Fibroblast of skin of abdomen (primary cell): ENCODE measurements at places on chromosomes 16 and 17.
A peak's percentile ranks its signal among the peaks of the same experiment; 100 is the strongest.

DNA sequence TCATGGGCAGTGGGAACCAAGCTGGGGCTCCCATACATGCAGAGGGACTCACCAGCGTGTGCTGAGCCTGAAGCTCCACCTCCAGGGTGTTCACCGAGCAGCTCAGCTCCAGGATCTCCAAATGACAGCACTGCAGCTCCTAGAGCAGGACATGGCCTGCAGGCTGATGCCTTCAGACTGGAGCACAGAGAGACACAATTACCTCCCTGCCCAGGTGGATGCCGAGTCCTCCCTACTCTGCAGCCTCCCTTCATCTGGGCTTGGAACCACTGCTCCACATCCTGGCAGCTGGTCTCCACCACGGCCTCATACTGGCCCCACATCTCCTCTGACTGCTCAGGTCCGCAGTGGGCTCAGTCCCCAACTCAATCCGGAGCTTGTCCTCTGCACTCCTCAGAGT is 8.2 kb upstream of the KRT38 start:
- no peak for DNase-seq

- DNase-seq, result no peak
Observed at GRCh38 chr17:56173026-56173425, 19.8 kb downstream of the ANKFN1 start.

DNA sequence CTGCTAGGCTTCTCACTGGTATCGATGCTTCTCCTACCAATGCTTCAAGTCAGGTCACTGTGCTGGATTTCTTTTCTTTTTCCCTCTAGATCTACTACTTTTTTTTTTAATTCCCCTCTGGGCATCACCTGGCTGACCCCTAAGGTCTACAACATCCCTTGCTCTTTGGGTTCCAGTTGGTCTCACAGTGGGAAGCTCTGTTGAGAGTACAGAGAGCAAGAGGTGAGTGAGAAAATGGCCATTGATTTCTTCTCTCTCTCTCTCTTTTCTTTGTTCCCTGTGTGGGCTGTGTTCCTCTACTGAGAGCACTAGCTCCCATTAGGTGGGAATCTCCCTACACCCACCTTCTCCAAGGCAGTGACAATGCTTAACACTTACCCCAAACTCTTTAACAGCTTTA is 413.4 kb downstream of the KCNJ2 start:
- no peak for DNase-seq

DNA sequence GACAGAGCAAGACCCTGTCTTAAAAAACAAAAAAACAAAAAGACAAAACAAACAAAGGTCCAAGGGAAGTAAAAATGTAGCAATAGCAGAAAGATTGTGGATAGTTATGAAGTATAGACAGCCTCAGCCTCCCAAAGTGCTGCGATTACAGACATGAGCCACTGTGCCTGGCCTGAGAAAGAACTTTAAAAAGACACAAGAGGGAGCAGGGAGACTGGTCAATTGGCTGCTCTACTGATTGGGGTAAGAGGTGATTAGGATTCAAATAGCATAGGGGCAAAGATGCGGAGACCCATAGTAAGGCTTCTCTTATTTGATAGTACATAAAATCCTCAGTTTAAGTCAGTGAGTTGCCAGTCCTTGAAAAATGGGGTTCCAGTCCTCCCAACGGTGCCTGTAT is 518.2 kb upstream of the GOT2 start:
- DNase-seq, result no peak

- no peak for DNase-seq
Observed at GRCh38 chr17:76841776-76842405, 26.3 kb upstream of the MGAT5B start.

DNA sequence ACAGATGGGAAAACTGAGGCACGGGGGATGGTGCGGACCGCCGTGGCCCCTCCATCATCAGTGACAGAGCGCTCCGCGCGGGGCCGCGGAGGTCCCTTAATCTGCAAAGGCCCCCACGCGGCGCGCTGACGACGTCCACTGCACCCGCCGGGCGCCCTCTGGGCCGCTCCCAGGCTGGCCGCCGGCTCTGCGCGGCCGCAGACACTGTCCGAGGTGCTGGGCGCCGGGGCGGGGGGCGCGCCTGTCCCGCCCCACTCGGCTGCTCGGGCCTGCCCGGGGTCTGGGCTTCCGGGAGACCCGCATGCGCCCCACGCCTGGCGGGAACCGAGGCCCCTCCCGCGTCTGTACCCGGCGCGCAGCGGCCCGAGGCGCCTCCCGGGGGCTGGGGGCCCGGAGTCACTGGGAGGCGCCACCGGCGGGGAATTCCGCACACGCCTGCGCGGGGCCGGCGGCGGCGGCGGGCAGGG is 550 bp upstream of the RNF213 start:
- DNase-seq, result peak; percentile 75
